NT2/D1 (cell line): ENCODE measurements at places on chromosomes 4 and X.

DNA sequence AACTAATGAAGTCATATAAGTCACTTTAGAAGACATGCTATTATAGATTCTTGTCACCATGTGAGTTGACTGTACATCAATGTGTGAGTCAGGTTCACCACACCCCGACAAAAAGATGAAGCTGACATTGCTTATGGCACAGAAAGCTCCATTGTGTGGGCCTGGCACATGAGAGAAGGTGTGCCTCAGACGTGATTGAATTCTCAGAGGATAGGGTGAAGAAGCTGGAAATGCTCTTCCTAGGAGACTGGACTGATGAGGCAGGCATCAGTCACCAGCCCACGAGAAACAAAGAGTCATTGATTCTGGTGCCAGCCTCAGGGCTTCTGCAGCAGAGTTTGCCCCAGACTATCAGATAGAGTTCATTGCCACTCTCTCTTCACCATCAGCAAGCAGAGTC lies 35.9 kb upstream of the LRAT start:
- no peak for DNase-seq

DNA sequence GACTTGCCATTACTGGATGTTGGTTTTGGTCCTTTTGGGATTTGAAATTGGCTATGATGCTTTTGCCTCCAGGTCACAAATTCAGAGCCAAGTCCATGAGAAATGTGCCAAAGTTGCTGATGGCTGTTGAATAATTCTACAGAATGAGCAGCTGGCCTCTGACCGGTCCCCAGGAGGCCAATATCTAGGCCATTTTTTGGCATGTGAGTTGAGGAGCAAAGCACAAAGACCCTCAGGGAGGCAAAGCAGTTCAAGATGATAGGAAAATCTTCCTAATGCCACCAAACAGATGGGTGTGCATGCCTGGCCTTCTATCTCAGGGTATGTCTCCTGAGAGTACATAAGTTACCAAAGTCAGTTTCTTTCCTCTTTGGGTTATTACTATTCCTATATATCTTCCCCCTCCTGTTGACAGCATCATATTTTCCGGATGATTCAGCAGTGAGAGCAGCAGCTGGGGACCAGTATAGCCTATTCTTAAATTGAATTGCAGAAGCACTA lies 44.4 kb downstream of the SEL1L3 start:
- no peak for DNase-seq

- no peak for DNase-seq
Observed at GRCh38 chrX:24145303-24146186, 4.0 kb upstream of the ZFX start.

GRCh38 chrX:24399550-24399949 lies 39.1 kb downstream of the SUPT20HL1 start:
- no peak for DNase-seq

GRCh38 chr4:152530600-152530999 lies 5.3 kb downstream of the FBXW7 start:
- no peak for DNase-seq

GRCh38 chrX:22015139-22015750 lies 16.9 kb upstream of the PHEX start:
- no peak for DNase-seq

- DNase-seq: no peak
Observed at GRCh38 chr4:41639291-41639690, 101.3 kb downstream of the LIMCH1 start.

DNA sequence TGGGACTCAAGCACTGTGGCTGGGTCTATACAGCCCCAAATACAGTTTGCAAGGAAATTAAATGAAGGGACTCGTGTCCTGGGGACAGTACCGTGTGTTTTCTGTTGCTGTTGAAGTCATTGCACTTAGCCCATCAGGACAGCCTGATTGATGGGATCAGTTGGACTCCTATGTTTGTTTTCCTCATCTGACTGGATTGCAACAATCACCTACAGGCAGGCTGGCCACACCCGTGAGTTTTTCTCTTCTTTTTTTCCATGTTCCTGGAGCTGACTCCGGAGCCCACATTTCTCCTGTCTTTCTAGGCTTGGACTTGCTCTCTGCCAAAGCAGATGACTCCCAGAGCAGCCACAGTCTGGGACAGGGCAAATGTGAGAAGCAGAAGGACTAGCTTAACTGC lies 38.1 kb downstream of the RTL9 start:
- DNase-seq: no peak

DNA sequence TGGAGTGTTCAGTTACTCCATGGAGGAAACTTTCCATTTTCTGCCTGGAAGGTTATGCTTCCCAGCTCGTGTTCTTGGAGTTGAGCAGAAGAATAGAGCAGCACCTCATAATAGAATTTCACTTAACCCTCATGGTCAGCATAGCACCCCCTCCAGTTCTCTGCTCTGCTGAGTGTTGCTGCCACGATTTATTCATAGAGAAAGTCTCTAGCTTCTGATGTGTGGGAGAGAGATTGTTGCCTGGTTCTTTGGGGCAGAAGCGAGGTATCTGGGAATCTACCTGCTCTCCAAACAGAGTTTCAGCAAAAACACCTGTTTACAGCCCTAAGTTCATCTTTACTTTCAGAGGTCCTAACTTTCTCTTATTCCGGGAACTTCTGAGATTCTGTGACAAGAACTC lies 3.9 kb upstream of the DTHD1 start:
- no peak for DNase-seq

GRCh38 chr4:3443750-3444309 lies 2.1 kb downstream of the HGFAC start:
- DNase-seq: no peak

- DNase-seq: no peak
Observed at GRCh38 chr4:39036172-39036571, 4.0 kb upstream of the TMEM156 start.

GRCh38 chr4:155799116-155799793 lies 40.4 kb downstream of the GUCY1B1 start:
- no peak for DNase-seq

GRCh38 chr4:1409491-1410425 lies 3.5 kb upstream of the NKX1-1 start:
- no peak for DNase-seq

DNA sequence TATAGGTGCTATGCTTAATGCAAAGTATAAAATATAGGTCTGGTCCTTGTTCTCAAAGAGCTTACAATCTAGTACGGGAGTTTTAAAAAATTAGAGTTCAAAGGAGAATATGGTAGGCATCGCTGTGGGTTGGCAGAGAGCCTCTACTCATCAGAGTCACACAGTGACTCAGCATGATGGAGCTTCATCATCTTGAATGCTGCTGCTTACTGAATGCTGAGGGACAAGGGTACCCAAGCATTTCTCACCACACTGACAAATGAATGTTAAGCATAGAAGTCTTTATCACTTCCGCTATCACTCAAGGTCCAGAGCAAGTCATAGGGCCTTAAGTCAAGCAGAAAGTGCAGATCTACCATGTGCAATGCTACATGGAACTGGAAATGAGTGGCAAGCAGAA lies 268.6 kb upstream of the IGFBP7 start:
- no peak for DNase-seq

DNA sequence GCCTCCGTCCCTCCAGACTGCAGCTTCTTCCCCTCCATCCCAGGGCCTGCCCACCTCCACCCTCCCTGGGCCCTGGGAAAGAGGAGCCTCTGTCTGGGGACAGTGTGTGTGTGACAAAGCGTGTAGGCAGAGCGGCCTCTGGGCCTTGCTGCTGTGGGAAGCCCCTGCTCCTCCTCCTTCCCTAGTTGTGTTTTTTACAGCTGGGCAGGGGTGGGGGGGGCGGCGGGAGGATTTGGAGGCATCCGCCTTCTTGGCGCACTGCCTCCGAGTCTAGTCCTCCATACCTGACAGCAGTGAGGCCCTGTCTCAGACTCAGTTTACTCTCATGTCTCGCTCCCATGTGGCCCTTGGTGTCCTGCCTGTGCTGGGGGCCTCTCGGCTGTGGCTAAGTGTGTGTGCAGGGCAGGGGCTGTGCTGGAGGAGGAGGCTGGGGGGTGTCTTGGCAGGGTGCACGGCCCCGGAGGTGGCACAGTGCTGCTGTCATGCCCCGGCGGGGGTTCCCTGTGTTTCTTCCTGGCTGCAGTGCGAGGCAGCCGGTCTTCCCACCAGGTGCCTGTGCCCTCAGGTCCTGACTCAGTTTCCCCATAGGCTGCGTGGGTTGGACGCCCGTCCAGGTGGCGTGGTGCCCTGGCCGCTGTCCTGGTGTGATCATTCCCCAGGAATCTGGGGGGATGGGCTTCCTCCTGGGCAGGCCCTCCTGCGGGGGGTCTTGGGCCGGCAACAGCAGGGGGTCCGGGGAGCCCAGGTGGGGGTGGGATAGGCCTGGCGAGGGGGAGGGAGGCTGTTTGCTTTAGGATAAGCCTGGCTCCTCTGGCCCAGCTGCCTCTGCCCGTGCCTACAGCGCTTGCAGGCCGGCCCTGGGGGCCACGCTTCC lies 7.0 kb downstream of the FGFRL1 start:
- DNase-seq: no peak

GRCh38 chr4:93403571-93403970 lies 425.0 kb upstream of the ATOH1 start:
- DNase-seq: no peak

DNA sequence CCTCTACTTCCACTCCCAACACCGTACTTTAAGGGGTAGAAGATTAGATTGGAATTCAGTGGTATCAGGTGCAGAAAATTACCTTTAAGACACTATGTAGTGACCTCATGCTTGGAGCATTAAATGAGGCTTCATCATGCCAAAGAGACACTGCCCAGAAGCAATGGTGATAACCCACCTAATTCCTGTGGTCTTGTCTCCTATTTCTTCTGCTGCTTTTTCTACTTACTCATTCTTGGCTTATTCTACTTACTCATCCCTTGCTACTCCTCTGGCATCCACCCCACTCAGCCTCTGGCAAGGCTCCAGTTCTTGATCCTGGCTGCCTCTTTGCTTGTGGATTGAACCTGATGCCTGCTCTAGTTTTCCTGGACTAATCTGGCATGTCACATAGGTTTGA lies 62.3 kb upstream of the ADAMTS3 start:
- DNase-seq: no peak

GRCh38 chr4:153731239-153731638 lies 28.6 kb downstream of the RNF175 start:
- DNase-seq: no peak

DNA sequence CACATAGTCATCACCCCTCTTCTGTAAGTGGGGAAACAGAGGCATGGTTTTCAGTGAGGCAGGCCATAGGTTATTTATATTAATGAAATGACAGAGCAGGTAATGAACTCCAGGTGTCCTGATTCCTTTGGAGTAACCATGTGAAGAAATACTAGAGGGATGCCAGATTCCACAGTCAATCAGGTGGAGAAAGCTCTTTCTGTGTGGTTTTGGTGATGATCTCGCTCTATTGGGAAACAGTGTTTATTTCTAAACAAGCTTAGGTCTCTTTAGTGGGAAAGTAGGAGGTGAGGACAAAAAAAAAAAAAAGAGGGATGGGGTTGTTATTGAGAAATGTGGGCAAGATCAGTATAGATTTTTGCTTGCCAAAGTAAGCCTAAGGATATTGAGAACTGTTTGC lies 12.2 kb downstream of the DOCK11 start:
- DNase-seq: no peak

DNA sequence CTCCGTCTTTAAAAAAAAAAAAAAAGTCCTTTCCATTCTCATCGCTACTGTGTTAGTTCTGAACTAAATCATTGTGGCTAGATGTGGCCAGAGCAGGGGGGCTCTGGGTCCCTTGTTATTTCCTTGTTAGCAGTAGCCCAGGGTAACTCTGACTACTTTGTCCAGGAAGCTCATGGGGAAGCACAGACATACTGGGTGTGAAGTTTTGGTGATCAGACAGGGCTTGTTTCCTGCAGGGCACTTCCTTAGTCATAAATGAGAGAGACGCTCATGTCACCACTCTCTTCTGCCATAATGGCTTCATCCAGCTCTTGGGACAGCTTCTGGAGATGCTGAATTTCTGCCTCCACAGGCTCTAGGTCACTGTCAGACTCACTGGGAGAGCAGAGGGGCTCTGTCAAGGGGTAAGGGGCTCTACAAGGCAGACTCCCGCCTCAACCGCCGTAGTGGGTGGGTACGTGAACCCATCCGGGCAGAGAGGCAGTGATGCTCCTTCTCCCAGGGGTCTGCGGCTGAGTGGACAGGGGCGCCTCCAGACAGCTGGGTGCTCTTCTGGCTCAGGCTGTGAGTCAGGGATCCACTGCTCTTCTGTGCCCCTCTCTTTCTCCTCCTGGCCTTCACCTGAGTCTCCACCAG lies 12.9 kb downstream of the STIM2 start:
- DNase-seq: no peak

DNA sequence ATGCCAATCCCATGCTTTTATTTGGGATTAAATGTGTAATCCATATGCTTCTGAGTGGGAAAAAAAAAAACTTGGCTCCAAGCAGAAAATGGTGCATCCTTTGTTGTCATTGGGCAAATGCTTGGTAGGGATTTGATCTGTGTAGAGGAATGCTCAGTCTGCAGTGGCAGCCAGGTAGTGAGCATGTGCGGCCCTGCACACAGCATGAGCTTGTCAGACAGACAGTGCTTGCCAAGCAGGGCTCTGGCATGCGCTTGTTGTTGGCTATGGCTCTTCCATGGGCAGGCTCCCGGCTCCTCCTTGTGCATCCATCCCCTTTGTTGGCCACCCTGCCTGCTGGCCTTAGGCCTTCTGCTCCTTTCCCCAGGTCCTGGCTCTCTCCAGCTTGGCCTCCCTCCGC lies 130.3 kb downstream of the GPR143 start:
- DNase-seq: no peak

DNA sequence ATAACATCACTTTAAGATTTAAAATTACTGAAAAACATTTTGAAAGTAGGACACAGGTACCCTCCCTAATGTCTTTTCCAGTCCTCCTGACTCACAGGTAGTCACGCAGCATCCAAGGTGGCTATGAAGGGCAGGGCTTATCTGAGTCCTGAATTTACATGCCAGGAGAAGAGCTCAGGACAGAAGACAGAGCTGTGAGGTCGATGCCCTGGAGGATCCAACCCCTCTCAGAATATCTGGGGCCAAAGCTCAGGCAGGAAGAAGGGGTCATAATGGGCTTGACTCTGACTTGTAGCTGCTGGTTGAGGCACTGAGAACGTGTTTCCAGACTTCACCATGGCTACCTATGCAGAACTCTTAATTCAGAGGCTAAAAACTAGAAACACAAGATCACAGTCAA lies 177.5 kb downstream of the AASDH start:
- no peak for DNase-seq
